Adrenal gland (tissue), 19 donors: ENCODE measurements at places on chromosomes 2 and 18. TPM values are rescaled to one million over a fixed set of nuclear protein-coding genes. Genes with fewer than 3 reads are reported as not detected.

The MPP4 gene
- 0.28 TPM for total RNA-seq

The FLACC1 gene
- 1.9 TPM for total RNA-seq

The IL1R1 gene
- 137 TPM for total RNA-seq

The ANKRD30BL gene
- not detected for total RNA-seq

The LIMS3 gene
- total RNA-seq = 17.3 TPM

The DLX2 gene
- total RNA-seq = not detected

The GAL3ST2 gene
- 1.7 TPM for total RNA-seq

The SCYGR4 gene
- total RNA-seq = not detected

The MAL gene
- 0.39 TPM for total RNA-seq

The HOXD9 gene
- total RNA-seq = 21.4 TPM

The RAMP1 gene
- total RNA-seq = 28.9 TPM

The ALPP gene
- not detected for total RNA-seq

The PFN4 gene
- not detected for total RNA-seq
